ENCODE measurements at places on chromosomes 3 and 15.
A peak's percentile ranks its signal among the peaks of the same experiment; 100 is the strongest.

DNA sequence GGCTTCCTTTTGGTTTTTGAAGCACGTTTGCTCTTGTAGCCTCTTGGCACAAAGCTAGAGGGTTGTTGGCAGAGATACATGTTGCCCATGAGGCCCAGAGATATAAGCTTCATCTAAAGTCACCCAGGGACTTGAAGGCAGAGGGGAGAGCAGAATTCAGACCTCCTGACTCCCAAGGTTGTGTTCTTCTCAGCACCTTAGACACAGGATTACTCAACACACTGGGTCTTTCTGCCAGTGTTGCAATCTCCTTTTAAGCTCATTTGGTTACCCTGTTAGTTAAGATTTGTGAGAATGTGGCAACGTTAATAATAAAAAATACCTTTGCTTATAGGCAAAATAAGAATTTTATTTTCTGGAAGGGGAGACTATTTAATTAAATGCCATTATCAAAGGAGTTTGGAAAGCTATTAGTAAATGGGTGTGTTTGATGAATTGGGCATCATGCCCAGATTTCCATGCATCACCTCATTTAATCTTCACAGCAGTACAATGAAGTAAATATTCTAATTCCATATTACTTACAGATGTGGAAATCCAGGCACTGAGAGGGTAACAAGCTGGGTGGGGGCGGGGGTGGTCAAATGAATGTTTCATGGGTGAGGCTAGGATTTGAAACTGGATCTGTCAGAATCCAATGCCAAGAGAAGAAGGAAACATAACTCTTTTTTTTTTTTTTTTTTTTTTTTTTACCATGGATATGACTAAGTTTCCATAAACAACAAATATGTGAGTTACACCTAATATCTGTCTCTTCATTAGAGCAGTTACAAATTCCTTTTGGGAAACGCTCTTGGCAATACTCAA is 183.3 kb downstream of the NR1D2 start:
- peak; percentile 58 for DNase-seq

- no peak for DNase-seq
These were observed 396.1 kb downstream of the UNC13C start for GRCh38 chr15:54374184-54374952.

DNA sequence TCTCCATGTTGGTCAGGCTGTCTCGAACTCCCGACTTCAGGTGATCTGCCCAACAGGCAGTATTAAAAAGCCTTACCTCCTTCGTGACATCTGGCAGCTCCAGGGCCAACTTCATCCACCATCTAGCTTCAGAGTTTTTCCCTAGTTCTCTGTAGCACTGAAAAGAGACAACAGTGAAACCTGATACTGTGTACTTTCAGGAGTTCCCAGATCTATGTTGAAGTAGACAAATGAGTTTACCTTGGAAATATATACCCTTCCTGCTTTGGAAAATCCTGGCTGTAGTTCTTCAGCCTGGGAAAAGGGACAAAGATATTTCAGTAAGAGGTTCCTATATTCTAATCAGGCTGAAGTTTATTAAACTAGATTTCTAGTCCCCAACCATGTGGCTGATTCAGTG is 18.0 kb downstream of the RMDN3 start:
- DNase-seq: no peak

DNA sequence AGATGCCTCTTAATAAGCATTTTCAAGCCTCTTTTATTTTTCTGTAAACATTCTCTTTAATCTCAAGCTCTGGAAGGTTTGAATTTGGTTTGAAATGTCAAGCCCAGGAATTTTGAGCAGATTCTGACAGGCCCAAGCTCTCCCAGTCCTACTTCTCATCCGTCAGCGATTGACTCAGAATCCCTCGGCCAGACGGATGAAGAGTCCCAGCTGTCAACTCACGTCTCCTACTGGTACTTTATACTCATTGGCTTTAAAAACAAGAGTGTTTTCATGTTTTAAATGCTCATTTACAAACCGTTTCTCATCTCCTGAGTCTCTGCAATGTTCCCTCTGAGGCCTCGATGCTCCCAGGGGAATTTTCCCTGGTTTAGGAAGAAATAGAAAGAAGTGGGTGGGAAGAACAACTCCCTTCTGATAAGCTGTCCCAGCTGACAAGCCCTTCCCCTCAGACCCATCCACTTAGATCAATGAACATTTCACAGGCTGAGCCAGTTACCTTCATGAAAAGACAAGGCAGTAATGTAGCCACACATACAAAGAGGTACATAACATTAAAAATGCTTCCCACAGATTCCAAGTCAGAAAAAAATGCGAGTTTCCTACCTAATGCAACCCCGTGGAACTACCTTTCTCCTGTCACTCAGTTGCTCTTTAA is 478.2 kb upstream of the DPH6 start:
- no peak for DNase-seq

- peak; percentile 20 for DNase-seq
These were observed 174.2 kb upstream of the ATP11B start for GRCh38 chr3:182618981-182619591.

GRCh38 chr3:112770032-112770626 is 76.5 kb downstream of the CD200R1L start:
- peak; percentile 64 for DNase-seq

DNA sequence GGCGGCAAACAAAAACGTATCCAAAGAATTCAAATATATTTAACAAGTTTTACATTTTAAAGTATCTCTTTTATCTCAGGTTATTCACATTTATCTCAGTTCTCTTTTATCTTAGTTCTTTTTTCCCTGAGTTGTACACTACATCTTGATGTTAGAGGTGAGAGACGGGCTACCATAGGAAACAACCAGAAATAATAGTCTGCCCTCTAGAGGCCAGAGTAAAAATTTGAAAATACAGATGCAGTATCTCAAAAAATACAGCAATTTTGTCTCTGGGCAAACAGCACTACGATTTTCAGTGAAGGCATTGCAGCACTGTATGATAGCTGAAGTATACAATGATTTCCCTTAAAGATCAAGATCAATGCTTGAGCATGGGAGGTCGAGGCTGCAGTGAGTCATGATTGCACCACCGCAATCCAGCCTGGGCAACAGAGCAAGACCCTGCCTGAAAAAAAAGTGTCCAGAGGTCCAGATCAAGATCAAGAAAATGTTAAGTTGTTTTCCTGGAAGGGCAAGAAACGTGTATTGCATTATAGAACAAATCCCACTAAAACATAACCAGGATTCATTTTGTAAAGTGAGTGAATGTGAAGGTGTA is 82.6 kb upstream of the ATP11B start:
- DNase-seq: peak; percentile 26

- no peak for DNase-seq
These were observed 27.0 kb downstream of the PLS1 start for GRCh38 chr3:142623194-142623593.

DNA sequence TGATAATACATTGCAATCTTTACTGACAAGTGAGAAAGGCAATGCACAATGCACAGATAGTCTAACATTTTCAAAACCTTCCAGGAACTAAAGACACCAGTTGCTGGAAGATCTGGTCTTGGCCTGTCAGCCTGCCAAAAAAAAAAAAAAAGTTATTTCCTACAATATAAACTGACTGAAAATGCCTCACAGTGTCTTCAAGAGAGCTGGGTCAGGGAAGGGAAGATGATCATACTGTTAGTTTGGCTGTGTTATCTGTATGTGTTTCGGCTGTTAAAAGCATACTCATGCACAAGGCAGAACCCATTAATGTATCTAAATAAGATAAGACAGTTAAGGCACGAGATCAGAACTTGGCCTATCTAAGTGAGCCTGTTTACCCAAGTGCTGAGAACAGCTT is 673.4 kb downstream of the MECOM start:
- DNase-seq: peak; percentile 9

DNA sequence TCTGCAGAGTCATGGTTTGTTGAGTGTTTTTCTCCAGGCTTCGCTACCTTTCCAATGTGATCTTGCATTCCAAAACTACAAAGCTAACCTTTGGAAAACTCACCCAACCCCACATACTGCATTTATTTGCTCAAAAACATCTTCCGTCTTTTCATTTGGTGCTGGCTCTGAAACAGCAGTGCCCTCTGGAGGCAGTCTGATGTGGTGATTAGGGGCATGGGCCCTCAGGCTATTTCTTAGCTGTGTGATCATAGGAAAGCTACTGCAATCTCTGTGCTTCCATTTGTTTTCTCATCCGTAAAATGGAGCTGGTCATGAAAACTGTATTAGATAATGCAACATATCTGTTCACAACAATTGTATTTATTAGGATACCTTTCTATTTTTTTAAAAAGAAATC is 47.0 kb downstream of the MTHFS start:
- peak; percentile 38 for DNase-seq

- no peak for DNase-seq
These were observed 25.8 kb downstream of the USP4 start for GRCh38 chr3:49313896-49314688.

GRCh38 chr3:14391033-14391432 is 11.4 kb upstream of the SLC6A6 start:
- DNase-seq: peak; percentile 79

DNA sequence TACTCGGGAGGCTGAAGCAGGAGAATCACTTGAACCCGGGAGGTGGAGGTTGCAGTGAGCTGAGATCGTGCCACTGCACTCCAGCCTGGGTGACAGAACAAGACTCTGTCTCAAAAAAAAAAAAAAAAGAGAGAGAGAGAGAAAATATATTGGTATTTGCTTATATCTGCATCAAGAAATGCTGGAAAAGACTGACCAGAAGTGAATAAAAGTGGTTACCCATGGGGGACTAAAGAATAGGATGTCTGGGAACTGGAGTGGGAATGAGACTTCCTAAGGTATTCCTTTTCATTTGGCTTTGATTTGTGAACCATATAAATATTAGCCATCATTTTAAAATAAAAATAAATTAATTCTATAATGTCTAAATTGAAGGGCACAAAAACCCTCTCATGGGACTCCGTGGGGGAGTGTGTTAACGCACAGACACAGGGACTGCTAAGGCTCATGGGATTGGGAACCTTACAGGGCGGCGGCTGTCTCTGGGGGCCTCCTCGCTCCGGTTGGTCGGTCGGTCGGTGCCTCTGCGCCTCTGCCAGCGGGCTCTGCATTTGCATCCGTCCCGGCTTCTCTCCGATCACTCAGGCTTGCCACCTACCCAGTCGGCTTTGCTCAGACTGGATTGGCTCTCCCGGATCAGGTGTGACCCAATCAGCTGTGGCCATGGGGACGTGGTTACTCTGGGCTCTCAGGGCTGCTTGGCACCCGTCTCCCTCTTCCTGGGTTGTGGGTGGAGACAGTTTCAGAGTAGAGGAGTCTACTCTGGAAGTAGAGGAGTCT is 12.7 kb upstream of the TSPAN3 start:
- peak; percentile 75 for DNase-seq

DNA sequence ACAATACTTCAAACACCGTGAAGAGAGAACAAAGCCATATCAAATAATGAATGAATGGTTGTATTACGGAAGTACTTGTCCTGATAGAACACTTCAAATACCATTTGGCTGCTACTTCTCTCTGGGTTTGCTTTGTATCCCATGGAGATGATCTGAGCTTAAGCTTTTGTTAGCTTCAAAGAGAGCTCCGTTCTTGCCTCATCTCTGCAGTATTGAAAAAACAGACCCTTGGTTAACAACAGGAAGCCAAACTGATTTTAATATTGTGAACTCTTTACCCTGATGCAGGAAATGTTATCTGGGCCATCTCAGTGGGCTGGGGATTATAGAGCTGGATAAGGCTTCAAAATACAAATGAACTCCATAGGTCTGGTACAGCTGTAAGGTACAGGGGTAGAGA is 101.0 kb downstream of the CHL1 start:
- DNase-seq: no peak

- DNase-seq: no peak
These were observed 2.8 kb downstream of the NFKBIZ start for GRCh38 chr3:101851850-101852714.

DNA sequence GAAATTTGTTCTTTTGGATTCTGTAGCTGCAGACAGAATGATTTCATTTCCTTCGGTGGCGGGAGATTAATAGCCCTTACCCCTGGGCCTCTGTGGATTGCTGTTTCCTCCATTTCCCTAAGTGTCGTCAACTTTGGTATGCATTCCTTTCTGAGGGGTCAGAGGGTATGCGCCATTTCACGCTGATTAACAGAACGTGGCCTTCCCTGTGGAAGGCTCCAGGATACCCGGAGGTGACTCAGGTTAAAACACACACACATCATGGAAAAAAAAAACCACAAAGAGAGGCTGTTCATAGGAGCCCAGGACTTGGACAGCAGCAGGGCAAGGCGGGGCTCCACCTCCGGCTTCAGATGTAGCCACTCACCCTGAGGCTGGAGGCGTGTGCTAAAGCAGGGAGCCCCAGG is 51.9 kb downstream of the EPHB1 start:
- peak; percentile 99 for DNase-seq

DNA sequence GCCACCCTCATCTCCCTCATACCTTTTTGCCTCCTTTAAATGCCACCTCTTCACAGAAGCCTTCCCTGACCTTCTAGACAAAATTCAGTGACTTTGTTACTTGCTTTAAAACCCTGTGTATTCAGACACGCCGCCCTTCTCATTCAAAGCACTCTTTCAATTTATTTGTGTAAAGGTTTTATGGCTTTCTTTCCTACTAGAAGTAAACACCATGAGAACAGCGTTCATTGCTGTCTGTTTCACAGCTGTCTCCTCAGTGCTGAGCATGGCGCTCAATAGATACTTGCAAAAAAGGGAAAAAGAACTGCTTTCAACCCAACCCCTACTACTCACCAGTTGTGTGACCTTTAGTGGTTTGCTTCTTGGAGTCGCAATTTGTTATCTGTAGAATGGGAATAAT is 17.0 kb downstream of the ATXN7 start:
- no peak for DNase-seq

DNA sequence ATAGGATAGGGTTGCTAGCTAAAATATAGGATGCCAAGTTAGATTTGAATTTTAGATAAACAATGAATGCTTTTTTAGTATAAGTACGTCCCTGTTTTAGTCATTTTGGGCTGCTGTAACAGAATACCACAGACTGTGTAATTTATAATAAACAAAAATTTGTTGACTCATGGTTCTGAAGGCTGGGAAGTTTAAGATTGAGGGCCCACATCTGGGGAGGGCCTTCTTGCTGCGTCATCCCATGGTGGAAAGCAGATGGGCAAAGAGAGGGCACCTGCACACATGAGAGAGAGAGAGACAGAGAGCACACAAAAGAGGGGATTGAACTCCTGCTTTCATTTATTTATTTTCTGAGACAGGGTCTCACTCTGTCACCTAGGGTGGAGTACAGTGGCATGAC is 246.5 kb downstream of the EPHB1 start:
- peak; percentile 47 for DNase-seq

- no peak for DNase-seq
These were observed 151.6 kb downstream of the SLCO3A1 start for GRCh38 chr15:92005154-92005553.

DNA sequence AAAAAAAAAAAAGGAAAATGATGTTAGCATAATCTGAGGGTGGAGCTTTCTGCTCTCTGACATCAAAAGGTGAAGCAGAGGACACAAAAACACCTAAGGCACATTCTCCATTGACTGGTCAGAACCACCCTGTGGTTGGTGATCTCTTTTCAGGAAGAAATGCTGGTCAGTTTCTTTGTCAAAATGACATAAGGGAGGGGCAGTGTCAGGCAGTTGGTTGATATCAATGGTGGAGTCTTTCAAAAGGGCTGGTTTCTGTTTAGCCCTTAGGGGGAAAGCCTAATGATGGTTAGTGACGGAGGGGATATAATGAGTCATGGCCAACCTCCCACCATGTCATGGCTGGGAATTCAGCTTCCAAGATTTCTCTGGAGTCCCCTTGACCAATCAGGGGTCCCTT is 185.9 kb upstream of the GBE1 start:
- DNase-seq: peak; percentile 62
